ENCODE measurements at places on chromosomes 12 and 14.

GRCh38 chr14:58870961-58871360, 233.2 kb downstream of the DACT1 start:
- no peak for DNase-seq

DNA sequence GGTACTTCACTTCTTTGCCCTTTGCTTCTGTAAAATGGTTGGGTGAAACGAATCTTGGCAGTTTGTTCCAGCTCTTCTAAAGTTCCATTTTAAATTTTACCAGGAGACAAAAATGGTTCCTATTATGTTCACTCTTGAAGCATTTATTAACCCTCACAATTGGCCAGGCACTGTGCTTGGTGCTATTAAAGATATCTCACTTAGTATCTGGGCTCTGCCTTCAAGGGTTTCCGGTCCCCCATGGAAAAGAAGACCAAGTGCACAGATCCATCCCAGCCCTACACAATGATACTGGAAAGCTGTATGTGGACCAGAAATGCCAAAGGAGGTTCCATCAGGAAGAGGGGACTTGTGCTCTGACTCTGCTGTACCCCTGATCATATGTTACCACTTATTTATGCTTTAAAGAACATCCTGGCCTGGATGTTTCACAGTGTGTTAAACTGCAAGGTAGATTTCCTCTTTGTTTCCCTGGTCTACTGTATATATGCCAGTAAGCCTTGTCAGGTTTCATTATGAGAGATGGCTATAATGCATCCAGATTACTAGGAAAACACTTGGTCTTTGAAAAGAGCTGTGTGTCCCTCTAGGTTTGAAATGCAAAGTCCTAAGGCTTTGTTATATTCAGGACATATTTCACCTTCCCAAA, 154.8 kb downstream of the PRKCH start:
- no peak for DNase-seq

GRCh38 chr12:131852551-131853299, 24.5 kb downstream of the MMP17 start:
- DNase-seq: no peak

DNA sequence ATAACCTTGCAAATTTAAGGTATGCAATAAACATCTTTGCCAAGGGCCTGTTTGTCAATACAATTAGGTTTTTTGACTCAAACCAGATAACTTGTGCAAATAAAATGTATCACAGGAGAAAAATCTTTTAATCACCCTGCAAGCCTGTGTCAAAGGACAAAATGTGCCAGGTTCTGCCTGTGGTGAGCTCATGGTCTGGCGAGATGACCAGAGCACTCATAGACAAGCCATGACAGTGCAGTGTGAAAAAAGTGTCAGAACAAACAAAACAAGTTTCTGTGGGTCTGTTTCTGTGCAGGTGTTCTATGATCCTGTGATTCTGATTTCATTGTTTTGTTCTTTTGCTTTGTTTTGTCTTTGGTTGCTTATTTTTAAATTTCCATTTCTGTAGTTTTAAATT, 847.2 kb downstream of the VRK1 start:
- no peak for DNase-seq

DNA sequence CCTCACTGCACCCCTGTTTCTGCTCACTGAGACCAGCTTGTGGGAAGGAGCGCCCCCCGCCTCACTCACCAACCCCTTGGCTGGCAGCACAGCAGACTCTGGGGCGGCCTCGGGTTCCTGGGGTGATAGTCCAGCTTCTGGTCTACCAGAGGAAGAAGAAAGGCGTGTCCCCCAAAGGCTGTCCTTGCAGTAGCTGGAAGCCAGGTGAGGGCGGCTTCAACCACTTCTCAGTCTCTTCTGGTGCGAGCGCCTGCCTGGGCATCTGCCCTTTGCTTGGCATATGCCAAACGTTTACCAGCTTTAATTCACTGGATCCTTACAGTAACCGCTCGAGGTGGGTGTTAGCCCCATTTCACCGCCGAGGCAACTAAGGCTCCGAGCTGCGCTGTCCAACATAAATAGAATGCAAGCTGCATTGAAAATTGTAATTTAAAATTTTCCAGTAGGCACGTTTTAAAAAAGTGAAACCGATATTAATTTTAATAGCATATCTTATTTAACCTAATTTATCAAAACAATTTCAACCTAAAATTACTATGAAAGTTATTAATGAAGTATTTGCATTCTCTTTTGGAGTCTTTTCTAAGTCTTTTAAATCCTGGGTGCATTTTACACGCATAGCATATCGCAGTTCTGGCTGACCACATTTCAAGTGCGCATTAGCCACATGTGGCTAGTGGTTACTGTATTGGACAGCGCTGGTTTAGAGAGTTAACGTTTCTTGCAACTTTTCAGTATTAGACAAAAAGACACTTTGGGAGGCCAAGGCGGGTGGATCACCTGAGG, 872 bp downstream of the FAM177A1 start:
- no peak for DNase-seq
